ENCODE measurements at places on chromosomes 5 and 9.

DNA sequence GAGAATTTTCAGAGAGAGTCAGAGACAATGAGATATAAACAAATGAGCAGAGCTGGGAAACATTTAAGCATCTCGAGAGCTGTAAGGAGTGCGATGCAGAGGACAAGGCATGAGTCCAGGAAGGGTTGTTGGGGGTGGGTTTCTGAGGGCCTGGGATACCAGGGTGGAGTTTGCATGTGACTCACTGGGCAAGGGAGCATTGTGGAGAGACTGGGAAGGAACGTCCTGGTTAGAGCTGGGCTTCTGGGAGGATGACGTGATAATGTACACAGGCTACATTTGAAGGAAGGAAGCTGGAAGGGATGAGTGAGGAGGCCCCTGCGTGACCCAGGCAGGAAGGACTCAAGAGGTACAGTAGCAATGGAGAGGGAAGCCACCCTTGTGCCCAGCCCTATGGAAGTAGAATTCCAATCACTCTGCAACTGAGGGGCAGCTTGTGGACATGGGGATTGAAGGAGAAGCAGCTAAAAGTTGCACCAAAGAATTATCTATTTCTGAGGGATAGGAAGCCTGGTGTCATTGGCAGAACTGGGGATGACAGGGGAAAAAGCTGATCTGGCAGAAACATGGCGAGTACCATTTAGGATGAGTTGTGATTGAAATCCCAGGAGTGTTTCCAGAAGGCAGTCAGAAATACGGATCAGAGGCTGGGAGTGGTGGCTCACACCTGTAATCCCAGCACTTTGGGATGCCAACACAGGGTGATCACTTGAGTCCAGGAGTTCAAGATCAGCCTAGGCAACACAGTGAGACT lies 59.3 kb upstream of the AFAP1L1 start:
- DNase-seq, result no peak

GRCh38 chr5:141941779-141942178 lies 16.2 kb downstream of the PCDH12 start:
- no peak for DNase-seq

DNA sequence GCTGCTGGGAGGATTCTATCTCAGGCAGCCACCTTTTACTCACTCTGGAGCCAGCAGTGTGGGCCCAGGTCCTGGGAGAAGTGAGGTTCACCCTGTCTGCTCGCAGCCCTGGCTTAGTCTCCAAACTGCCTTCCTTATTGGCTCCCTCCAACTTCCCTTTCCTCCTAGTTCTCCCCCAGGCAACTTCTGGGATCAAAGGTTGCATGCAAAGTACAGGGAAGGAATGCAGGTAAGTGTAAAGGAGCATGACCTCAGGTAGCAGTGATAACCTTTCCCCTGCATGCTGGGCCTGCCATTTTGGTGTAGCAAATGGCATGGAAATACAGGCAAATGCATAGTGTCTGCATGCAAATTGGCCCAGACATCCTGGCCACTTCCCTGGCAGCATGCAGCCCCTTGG lies 53.8 kb upstream of the ARAP3 start:
- no peak for DNase-seq

- DNase-seq, result peak; percentile 56
Measured at GRCh38 chr9:134378901-134379338, 52.7 kb downstream of the RXRA start.

- DNase-seq, result peak; percentile 29
Measured at GRCh38 chr5:139392678-139393496, 2.0 kb downstream of the PROB1 start.

- peak; percentile 33 for DNase-seq
Measured at GRCh38 chr9:37582548-37583157, 6.5 kb upstream of the FBXO10 start.

DNA sequence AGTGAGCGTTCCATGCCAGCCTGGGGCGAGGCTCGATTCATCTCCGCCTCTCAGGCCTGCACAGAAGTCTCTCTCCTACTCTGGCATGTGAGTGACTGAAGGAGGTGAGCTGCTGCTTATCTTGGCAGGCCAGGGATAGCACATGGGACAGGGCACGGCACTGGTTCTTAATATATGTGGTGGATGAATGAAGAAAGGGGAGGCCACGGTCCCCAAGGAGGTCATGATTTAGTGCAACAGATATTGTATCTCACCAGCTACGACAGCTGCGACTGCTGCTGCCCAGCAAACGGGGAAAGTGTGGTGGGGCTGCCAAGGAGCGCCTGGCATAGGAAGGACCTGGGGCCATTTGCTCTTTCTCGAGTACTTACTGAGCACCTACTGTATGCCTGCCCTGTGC lies 19.3 kb upstream of the MAPK9 start:
- DNase-seq, result no peak

GRCh38 chr5:148938522-148938882 lies 112.1 kb downstream of the ADRB2 start:
- no peak for DNase-seq

DNA sequence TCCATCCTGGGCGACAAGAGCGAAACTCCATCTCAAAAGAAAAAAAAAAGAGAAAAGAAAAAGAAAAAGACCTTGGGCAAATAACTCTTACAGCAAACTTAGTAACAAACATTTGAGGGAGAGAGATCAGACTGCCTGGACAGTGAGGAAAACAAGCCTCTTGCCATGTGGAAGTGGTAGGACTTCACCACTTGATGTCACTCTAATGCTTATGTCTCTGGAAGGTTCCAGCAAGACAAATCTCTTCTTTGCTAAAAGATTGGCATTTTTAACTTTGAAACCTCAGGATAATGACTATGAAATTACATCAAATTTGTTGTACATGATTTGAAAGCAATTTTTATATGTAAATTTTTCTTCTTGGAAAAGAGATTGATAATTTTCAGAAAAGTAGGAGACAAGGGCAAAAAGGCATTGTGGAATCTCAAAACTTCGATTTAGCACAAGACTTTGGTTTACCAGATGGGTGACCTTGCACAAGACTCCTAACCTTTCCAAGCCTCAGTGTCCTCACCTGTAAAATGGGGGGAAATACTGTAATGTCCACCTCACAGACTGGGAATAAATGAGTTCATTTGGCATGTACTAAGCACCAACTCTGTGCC lies 5.4 kb downstream of the ACTL7B start:
- DNase-seq, result peak; percentile 16

DNA sequence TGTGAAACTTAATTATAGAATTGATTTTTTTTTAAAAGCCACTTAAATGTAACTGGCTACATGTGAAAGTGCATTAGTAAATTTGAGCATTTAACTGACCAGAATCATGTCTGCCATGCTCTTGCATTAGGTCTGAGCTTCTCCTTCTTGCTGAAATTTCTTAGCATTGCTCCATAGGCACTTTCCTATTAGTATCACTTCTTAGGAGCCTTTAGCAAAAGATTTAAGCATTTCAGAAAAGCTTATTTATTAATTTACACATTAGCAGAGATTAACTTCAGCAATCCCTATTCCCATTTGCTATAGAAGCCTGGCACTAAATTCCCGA lies 211.0 kb downstream of the SNX18 start:
- DNase-seq, result no peak

Measured in NCI-H460 (cell line).